ENCODE measurements at places on chromosomes 7 and 10.

GRCh38 chr10:2202401-2202800 lies 465.1 kb upstream of the ADARB2 start:
- no peak for DNase-seq

- DNase-seq = no peak
Measured at GRCh38 chr10:123241391-123242141, 87.4 kb downstream of the BUB3 start.

GRCh38 chr10:5629303-5630111 lies 36.9 kb downstream of the ASB13 start:
- peak; percentile 76 for DNase-seq

- DNase-seq = peak; percentile 35
Measured at GRCh38 chr10:112202561-112203241, 19.1 kb upstream of the GPAM start.

- no peak for DNase-seq
Measured at GRCh38 chr7:51134013-51134441, 182.6 kb downstream of the COBL start.

GRCh38 chr7:148541891-148542504 lies 48.6 kb upstream of the C7orf33 start:
- no peak for DNase-seq

- DNase-seq = peak; percentile 25
Measured at GRCh38 chr10:88651101-88651551, 13.1 kb upstream of the LIPF start.
